Mesenteric fat pad (tissue), 1 donor: ENCODE measurements at places on chromosomes 13 and 19. TPM values are rescaled to one million over a fixed set of nuclear protein-coding genes. Genes with fewer than 3 reads are reported as not detected.

BCAM gene
- total RNA-seq = 42.3 TPM

ZNF829 gene
- 1.8 TPM for total RNA-seq

SIGLEC9 gene
- 19.0 TPM for total RNA-seq

TTYH1 gene
- not detected for total RNA-seq

LGI4 gene
- 7.7 TPM for total RNA-seq

MAST1 gene
- 0.90 TPM for total RNA-seq

WDR87 gene
- total RNA-seq = not detected
